ENCODE measurements at places on chromosomes 12 and 14. TPM values are rescaled to one million over a fixed set of nuclear protein-coding genes. Genes with fewer than 3 reads are reported as not detected.

DNA sequence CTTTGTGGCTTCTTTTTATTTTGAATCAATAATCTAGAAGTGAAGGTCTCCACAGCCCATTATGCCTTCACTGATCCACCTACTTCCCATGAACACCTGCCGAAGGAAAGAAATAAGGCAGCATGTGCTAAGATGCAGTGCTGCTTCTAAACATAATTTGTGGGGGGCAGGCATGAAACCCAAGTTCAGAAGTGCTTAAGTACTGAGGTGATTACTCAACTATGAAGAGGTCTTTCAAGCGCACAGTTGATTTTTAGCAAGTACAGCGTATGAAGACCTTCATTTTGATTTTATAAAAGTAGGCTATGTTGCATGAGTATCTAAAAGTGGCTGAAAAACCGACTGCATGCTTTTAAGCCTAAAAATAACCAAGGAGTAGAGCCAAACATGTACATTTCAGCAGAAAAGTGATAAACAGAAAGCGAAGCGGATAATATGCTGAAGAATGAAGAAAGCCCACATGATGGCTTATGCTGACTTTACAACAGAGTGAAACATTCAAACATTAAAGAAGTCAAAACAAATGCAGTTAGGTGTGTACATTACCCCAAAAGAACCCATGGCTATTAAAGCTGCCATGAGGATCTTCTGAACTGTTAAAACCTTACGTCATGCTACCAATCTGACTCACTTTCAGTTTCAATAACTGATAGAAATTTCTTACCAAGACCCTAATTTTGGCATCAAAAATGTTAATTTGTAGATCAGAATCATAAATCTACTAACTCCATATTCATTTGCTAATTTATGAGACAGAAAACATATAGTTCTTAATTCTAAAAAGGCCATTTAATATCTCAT, 29.3 kb downstream of the KICS2 start:
- no peak for DNase-seq

Gene SMIM41
- total RNA-seq = under 0.01 TPM

DNA sequence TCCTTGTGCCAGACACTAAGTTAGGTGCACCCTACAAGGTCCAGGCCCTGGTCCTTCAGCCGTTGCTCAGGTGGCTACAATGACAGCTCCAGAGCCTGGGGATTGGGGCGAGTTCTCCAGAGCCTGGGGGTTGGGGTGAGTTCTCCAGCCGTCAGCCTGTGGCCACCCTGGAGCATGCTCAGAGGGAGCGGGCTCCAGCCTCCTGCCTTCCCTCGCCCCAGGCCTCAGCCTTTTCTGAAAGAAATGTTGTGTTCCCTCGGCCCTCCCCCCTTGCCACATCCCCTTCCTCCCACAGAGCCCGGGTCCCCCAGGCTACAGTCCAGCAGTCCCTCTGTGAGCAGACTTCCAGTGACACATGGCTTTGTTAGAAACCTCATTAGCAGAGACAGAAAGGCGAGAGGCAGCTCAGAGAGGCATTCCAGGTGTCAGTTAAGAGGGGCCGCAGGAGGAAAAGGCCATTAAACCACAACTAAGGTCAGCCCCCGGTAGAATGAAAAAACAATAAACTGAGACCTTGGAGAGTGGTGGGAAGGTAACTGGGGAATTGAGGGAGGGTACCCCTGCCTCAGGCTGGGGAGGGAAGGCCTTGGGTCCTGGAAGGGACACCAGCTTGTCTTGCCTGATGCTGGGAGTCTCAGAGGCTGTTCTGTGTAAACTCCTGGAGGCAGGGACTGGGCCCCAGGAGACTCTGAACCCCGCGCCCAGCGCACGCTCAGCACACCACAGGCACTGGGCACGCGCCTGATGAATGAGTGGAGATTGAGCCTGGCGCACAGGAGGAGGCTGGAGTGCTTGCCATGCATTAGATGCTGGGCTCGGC, 23.1 kb upstream of the COL2A1 start:
- no peak for DNase-seq

Gene P2RX7
- total RNA-seq = 3.9 TPM

DNA sequence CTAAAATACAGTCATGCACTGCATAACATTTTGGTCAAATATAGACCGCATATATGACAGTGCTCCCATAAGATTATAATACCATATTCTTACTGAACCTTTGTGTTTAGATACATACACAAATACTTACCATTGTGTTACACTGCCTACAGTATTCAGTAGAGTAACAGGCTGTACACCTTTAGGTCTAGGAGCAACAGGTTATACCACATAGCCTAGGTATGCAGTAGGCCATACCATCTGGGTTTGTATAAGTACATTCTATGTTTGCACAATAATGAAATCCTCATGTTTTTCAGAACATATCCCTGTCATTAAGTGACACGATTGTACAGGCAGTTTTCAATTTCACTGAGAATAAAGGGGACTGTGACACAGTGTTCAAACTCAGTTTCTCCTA, 22.3 kb downstream of the KDM5A start:
- DNase-seq = no peak

Gene CLEC1B
- not detected for total RNA-seq

DNA sequence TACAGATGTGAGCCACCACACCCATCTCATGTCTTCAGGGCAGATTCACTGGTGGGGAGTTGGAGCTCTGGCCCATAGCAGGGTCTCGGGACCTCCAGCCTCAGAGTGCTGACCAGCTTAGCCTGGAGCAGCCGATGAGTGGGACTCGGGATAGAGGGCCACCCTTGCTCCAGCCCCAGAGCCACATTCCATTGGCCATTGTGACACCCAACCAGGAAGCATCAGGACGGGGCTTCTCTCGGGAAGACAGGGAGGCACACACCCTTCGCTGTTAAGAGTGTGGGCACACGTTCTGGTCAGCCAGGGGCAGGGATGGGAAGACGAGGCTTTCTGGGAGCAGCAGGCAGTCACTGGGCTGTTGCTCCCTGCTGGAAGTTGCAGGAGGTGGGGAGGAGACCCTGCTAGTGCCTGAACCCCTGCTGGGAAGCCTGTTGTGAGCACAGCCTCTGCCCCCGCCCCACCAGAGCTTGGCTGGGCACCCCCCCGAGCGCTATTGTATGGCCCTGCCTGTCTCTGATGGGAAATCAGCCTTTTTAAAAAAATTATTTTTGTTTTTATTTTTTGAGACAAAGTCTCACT, 1.6 kb downstream of the ADGRD1 start:
- no peak for DNase-seq

Gene AP5M1
- 16.1 TPM for total RNA-seq

All from dermis microvascular lymphatic vessel endothelial cell (primary cell).